ENCODE measurements at places on chromosomes 1 and 21. TPM values are rescaled to one million over a fixed set of nuclear protein-coding genes. Genes with fewer than 3 reads are reported as not detected.

CROCC gene
- total RNA-seq, result 28.5 TPM

DDX20 gene
- total RNA-seq, result 15.3 TPM

OR10J5 gene
- total RNA-seq, result not detected

RNASEL gene
- total RNA-seq, result 3.7 TPM

CD101 gene
- total RNA-seq, result 2.5 TPM

PPFIA4 gene
- total RNA-seq, result 78.8 TPM

PFKFB2 gene
- total RNA-seq, result 4.3 TPM

SYT6 gene
- total RNA-seq, result not detected

HSPG2 gene
- total RNA-seq, result 52.1 TPM

KLF17 gene
- total RNA-seq, result not detected

RGS21 gene
- not detected for total RNA-seq

RGS18 gene
- not detected for total RNA-seq

PROX1 gene
- 0.09 TPM for total RNA-seq

RPTN gene
- total RNA-seq, result not detected

HIVEP3 gene
- total RNA-seq, result 18.6 TPM

GRCh38 chr21:39016740-39017315 lies 166.4 kb downstream of the PSMG1 start:
- DNase-seq, result no peak

DNA sequence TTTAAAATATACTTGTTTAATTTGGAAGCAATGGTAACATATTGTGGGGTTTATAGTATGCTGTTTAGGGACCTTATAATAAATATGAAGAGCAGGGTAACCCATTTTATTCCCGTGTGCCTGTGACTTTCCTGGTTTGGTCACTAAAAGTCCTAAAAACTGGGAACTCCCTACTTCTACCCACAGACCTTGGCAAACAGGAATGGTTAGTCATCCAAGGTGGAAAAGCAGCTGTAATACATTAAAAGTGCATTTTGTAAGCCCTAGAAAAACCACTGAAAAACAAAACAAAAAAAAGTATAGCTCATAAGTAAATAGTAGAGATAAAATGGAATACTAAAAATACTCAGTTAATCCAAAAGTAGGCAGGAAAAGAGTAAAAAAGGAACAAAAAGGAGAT lies 538.9 kb downstream of the LMO4 start:
- no peak for DNase-seq

GRCh38 chr21:44492567-44493385 lies 37.5 kb downstream of the LRRC3 start:
- no peak for DNase-seq

- DNase-seq, result peak; percentile 85
Measured at GRCh38 chr1:9280015-9280860, 12.5 kb upstream of the SPSB1 start.

- no peak for DNase-seq
Measured at GRCh38 chr1:153397924-153398651, 7.2 kb upstream of the S100A8 start.

GRCh38 chr1:230917284-230918135 lies 49.2 kb upstream of the C1orf198 start:
- DNase-seq, result peak; percentile 90

DNA sequence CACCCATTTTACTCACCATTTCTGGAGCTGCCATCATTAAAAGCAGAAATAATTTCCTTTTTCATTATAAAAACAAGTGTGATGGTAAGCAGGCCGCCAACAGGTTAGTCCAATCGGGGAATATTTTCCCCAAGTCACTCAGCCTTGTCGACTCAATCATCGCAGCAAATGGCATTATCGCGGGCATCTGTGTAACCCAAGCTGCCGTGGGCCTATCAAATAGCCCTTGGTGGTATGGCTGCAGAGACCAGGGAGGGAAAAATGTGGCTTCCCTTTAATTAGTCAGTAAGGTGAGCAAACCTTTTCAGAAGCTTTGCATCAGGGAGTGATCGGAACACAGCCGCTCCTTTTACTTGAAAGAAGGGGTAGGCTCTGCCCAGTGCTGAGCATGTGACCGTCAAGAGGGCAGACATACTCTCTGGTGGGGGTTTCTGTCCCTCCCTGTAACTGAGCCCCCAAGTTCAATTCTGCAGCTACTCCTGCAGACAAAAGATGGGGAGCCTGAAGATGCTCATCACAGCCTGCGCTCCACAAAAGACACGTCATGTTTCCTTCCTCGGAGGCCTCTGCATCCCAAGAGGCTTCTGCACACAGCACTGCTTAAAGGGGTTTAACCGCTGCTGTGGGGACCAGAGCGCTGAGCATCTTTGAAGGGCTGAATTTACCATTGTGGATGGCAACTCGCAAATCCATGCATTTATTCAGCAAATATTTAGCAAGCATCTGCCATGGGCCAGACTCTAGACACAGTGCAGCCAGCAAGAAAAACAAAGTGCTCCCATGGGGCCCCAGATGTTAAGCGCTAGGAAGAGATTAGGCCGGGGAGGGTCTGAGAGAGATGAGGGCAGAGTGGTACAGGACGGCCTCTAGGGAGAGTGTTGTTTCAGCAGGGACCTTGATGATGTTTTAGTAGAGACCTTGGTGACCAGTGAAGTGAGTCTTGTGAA lies 1.2 kb upstream of the TMPRSS3 start:
- no peak for DNase-seq

GRCh38 chr1:20430355-20431175 lies 55.4 kb downstream of the CAMK2N1 start:
- DNase-seq, result peak; percentile 60

- DNase-seq, result no peak
Measured at GRCh38 chr1:106836708-106837107, 219.8 kb upstream of the PRMT6 start.

GRCh38 chr21:26637201-26637745 lies 64.2 kb upstream of the CYYR1 start:
- DNase-seq, result no peak

- no peak for DNase-seq
Measured at GRCh38 chr1:51472359-51472758, 46.7 kb downstream of the EPS15 start.

DNA sequence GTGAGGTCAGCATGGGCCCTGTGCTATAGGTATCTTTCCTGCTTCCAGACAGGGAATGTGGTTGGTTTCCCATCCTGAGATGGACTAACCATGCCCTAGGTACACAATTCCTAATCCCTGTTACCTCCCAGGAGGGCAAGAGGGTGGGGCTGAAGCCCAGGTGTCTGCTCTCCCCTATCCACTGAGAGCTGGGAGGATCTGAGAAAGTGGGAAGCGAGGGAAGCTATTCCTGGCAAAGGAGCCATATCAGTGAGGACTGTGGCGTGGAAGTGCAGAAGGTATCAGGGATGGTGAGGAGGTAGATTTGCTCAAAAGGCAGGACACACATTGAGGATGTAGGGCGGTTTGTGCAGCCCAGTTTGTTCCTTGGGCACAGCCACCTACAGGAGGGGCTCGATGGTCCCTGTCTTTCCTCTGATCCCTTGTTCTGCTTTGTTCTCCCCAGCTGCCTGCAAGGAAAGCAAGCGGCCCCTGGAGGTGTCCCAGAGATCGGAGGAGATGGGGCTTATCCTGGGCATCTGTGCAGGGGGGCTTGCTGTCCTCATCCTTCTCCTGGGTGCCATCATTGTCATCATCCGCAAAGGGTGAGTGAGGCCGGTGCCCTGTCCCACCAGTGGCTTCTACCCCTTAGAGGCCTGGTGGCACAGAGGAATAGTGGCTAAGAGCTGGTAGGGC lies 48.1 kb downstream of the PTPRU start:
- no peak for DNase-seq

- no peak for DNase-seq
Measured at GRCh38 chr1:242524571-242525359, at the start of gene PLD5. PLD5 (minus strand) TSS chr1:242524697.

- DNase-seq, result no peak
Measured at GRCh38 chr1:87642581-87643221, 314.0 kb downstream of the LMO4 start.

GRCh38 chr21:15034126-15034853 lies 30.5 kb downstream of the NRIP1 start:
- no peak for DNase-seq

GRCh38 chr1:2227346-2228156 lies 568 bp upstream of the SKI start:
- peak; percentile 95 for DNase-seq

- DNase-seq, result peak; percentile 45
Measured at GRCh38 chr1:229557913-229558414, 543 bp downstream of the ABCB10 start.

- peak; percentile 77 for DNase-seq
Measured at GRCh38 chr1:183590244-183591191, at the start of gene NCF2. NCF2 (minus strand) TSS chr1:183590459; CDS start chr1:183590329, 130 bp downstream.

- no peak for DNase-seq
Measured at GRCh38 chr1:78468521-78468920, 22.3 kb upstream of the PTGFR start.

DNA sequence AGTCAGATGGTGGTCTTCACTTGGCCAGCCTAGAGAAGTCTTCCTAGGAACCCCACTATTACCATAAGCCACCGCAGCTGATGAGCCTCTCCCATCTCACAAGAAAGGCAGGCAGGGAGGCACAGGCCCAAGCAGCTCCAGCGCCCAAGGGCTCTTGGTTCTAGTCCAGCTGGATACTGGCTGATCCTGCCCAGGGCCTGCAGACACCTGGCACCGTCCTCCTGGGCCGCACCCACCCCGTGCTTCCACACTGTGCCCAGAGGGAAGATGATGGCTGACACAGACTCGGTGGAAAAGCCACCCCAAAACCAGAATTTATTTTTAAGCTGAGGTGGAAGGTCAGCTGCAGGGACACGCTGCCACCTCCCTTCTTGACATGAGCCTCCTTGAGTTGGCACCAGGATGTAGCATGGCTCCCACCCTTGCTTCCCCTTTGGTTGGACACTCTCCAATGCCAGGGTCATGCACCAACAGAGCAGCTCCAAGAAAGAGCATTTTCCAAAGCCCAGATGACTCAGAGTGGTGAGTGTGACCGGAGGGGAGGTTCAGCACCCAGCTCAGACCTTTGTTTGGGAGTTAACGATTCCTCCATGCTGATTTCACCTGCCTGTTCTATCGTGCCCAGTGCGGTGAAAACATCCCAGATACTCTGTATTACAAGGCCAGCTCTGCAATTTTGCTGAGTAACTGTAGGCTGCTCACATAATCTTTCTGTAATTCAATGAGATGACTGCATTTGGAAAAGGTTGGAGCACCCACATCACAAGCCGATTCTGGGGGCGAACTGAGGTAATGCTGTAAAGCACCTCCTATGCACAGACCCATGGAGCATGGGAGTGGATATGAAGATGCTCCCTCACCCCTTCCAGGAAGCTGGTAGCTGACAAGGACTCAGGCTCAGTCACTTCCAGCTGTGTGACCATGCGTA lies 63.1 kb upstream of the SLC2A1 start:
- DNase-seq, result no peak

- DNase-seq, result no peak
Measured at GRCh38 chr1:119006406-119007279, 18.5 kb upstream of the TBX15 start.

GRCh38 chr21:14685568-14685967 lies 139.5 kb upstream of the SAMSN1 start:
- no peak for DNase-seq

GRCh38 chr1:94299627-94300553 lies 62.5 kb upstream of the ARHGAP29 start:
- no peak for DNase-seq

GRCh38 chr1:248802454-248802853 lies 23.3 kb downstream of the SH3BP5L start:
- DNase-seq, result no peak

- no peak for DNase-seq
Measured at GRCh38 chr1:7674972-7675371, 96.1 kb upstream of the VAMP3 start.

DNA sequence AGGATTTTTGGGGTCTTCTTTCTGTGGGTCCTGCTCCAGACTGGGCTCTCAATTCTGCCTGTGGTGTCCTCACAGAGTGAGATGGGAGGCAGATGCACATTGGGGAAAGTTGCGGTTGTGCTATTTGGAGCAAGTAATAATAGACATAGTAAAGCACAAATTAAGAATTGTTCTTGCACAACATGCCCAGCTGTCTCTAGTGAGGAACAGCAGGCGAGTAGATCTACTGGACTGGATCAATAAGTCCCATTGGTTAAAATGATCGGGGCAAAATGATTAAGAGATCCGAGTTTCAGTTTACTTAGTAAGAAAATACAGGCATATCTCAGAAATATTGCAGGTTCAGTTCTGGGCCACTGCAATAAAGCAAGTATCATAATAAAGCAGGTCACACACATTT lies 448.3 kb upstream of the PROX1 start:
- no peak for DNase-seq
